ENCODE measurements at places on chromosomes 5 and 9.

- DNase-seq = no peak
These were observed 223.2 kb upstream of the PANK3 start for GRCh38 chr5:168802337-168802736.

- no peak for DNase-seq
These were observed 463.3 kb downstream of the IRX1 start for GRCh38 chr5:4058899-4059298.

- DNase-seq = no peak
These were observed 83.3 kb upstream of the CCDC112 start for GRCh38 chr5:115379622-115380344.

- no peak for DNase-seq
These were observed 537 bp downstream of the MEIKIN start for GRCh38 chr5:131944702-131945550.

DNA sequence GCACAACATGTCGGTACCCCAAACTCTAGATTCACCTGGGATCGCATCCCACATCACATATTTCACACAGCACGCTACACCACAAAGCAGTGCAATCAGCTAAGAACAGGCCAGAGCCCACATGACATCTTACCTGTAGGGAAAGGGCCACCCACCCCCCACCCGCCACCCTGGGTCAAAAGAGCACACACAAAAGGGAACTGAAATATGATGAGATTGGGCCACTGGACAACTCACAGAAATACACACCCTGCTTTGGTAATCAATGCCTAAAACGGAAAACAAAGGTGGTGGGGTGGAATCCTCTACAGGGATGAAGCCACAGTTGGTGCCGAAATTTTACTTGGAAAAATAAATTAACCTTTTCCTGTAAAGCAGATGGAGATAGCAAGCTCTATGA lies 13.1 kb downstream of the RETREG1 start:
- no peak for DNase-seq

- DNase-seq = no peak
These were observed 271.3 kb downstream of the KIAA0825 start for GRCh38 chr5:94347130-94347529.

Data from NCI-H1092 (cell line).